ENCODE measurements at places on chromosomes 11 and 22.
A peak's percentile ranks its signal among the peaks of the same experiment; 100 is the strongest.

DNA sequence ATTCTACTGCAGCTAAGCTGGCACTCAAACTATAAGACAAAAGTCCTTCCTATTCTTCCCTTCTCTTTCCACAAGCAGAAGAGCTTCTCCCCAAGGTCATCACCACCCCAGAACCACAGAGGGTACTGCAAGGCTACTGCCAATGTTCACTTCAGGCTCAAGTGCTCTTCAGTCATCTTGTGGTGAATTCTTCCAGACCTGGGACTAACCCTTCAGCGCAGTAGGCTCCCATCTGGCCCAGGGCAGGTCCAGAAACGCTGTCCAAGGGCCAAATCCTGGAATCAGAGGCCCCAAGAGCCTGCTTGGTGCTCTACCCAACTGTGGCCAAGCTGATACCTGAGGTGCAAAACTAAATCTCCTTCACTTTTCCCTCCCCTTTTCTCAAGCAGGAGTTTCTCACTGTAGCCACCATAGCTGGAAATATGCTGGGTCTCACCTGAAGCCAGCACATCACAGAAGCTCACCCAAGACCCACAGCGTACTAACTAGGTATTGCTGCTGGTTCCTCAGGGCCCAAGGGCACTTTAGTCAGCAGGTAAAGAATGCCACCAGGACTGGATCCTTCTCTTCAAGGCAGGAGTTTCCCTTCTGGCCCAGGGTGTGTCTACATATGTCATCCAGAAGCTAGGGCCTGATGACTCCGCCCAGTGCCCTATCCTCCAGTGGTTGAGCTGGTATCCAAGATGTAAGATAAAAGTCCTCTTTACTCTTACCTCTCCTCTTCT is 27.8 kb downstream of the FCHSD2 start:
- no peak for DNase-seq

DNA sequence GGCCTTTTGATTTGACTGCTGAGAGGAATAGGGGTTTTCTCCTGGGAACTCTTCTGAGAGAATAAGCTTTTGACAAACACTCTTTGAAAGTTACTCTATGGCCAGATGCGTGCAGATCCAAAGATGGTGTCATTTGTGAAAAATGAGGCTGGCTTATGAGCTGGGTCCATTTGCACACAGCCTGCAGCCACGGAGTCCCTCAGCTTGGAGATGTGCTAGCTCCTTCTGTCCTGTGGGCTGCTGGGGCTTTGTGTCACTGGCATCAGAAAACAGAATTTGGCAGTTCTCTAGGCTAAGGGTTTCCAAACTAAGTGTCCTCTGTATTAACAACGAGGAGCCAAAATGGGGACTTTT is 702.4 kb downstream of the NTM start:
- DNase-seq = no peak

- DNase-seq = no peak
These were observed 48.3 kb downstream of the RPS6KA4 start for GRCh38 chr11:64407221-64407620.

- no peak for DNase-seq
These were observed 7.2 kb upstream of the OSM start for GRCh38 chr22:30273711-30274436.

DNA sequence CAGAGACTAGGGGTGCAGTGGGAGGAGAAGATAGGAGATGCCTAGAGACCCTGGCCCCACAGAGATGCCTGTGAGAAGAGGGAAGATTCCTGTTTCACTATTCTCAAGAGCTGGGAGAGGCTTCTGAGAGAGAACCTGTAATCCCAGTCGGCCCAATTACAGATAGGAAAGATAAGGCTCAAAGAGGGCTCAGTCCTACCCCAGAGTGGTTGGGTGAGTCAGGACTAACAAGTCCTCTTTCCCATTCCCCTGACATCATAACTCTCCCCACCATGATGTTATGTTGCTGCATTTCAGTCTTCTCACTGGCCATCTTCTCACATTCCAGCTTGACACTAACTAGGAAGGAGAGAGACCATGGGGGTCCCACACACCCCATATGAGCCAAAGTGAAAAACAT is 17.9 kb downstream of the ARHGEF12 start:
- no peak for DNase-seq

GRCh38 chr11:117807482-117808327 is 10.7 kb upstream of the DSCAML1 start:
- DNase-seq = peak; percentile 70

DNA sequence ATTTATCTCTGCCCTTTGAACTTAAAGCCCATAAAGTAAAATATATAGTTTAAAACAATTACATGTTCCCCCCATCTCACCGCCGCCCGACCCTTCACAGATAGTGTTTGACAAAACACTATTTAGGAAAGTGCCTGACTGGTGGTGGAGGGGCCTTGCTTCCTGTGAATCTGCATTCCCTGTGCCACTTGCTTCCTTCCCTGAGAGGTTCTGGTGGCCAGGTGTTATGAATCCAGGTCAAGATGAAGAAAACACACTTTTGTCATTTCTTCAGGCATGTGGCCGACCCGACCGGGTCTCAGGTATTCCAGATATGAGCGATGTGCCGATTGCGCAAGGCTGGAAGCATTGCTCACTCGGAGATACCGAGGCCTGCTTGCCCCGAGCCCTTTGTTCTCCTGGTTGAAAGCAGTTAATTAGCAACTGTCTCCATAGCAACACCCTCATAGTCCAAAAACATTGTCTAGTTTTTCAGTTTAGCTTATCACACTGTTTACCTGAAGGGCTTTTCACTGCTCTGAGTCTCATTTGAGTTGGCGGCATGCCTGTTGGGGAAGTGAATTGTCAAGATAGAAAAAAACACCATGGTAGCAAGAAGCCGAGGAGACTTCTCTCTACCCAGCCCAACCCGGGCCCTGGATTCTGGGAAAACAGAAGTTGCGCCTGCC is 128.3 kb downstream of the TEAD1 start:
- DNase-seq = peak; percentile 91

- no peak for DNase-seq
These were observed 24.9 kb downstream of the CTSC start for GRCh38 chr11:88312628-88313027.

DNA sequence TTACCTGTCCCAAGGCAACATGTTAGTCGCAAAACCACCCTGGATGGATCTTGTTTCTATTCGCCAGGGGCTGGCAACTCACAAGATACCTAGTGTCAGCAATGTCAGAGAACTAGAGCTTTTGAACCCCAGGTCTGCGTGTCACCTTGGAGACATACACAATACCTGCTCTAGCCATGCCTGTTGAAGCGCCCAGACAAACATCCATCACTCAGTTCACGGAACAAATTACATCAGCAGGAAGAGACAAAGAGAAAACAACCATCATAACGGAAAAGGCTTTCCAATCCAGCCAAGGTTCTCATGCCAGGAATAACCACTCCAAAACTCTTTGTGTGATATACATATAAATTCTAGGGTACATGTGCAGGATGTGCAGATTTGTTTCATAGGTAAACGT is 2.2 kb downstream of the CD59 start:
- no peak for DNase-seq

- DNase-seq = no peak
These were observed 55.9 kb upstream of the KIRREL3 start for GRCh38 chr11:127056338-127056971.

- no peak for DNase-seq
These were observed 28.3 kb downstream of the NECTIN1 start for GRCh38 chr11:119700536-119701346.

DNA sequence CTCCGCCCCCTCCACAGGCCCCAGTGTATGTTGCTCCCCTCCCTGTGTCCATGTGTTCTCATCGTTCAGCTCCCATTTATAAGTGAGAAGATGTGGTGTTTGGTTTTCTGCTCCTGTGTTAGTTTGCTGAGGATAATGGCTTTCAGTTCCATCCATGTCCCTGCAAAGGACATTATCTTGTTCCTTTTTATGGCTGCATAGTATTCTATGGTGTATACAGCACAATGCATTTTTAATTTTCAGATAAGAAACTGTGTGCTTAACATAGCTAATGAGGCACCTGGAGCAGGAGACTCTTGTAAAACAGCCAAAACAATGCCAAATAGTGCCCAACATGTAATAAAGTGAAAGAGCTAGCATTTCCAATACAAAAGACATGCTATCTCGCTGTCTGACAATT is 21.8 kb downstream of the ALG9 start:
- DNase-seq = no peak

GRCh38 chr11:15871904-15872626 is 484.3 kb downstream of the SOX6 start:
- DNase-seq = no peak

GRCh38 chr22:49112176-49112575 is 715.5 kb downstream of the BRD1 start:
- DNase-seq = no peak

GRCh38 chr11:85355921-85356320 is 271.2 kb downstream of the DLG2 start:
- DNase-seq = no peak

DNA sequence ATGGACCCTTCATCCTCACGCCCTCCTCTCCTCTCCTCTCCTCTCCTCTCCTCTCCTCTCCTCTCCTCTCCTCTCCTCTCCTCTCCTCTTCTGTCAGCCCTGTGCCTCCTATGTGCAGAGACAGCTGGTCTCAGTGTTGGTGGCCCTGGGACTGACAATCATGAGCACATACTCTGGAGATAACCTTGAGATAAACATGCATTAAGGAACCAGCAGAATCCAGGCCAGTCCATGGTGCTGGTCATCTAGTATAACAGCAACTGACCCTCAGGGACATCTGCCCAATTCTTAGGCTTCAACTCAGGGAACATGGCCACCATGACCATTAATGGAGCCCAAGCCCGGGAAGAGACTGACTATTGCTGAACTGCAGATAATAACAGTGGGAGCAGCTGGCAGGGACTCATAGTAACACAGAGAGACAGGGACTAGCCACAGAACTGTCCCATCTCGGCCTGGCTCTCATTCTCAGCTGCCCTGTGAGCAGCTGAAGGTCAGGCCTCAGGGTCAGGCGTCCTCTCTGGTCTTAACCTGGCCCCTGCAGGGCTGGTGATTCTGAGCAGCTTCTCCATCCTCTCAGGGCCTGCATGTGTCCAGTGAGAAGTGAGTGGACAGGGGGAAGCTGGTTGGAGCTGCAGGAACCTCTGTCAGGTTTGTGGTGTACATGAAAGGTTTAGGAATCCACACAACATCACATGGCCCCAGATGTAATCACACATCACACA is 45.4 kb downstream of the GGTLC2 start:
- DNase-seq = no peak

DNA sequence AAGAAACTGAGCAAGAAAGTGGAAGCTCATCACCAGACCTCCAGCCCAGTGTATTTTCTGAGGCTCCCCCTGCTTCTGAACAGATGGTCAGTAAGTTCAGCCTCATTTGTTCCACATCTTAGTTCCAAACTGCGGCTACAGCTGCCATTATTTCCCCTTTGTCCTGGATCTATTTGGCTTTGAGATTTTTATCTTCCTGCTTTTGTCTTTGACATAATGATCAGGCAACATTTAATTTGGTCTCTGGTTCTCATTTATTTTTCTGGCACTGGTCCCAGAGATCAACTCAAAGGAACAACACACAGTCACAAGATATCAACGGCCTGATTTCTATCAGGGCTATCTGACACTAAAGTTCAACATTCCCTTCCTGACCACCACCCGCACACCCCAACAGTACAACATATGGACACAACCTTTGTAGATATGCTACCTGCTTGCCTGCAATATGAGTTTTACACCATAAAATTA is 137.5 kb downstream of the FAM76B start:
- DNase-seq = no peak

- DNase-seq = no peak
These were observed 7.2 kb upstream of the FLRT1 start for GRCh38 chr11:64028398-64029115.

DNA sequence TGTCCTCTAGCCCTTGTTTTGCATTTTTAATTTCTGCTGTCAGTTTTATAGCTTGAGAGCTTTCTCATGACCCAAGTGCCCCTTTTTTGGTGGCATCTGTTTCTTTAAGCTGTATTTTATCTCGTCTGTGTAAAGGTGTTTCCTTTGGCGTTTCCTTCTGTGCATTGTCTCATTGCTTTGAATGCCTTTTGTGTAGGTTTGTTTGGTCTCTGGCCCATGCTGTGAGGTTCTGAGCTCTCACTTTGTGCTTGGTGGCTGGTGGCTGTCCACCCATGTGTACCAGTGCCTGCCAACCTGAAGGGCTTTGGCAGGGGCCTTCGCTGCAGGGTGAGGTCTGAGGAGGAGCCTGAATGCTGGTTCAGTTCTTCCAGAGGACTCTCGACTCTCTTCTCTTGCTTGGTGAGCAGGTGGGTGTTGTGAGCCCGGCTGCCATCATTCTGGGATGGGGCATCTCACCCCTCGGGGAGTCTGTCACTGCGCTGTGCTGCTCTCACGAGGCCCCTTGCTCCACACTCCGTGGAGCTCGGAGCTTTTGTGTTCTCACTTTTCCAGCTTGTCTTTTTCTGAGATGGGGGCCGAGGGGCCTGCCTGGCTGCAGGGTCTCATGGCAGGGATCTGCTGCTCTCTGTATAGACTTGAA is 14.9 kb downstream of the AP2A2 start:
- no peak for DNase-seq

DNA sequence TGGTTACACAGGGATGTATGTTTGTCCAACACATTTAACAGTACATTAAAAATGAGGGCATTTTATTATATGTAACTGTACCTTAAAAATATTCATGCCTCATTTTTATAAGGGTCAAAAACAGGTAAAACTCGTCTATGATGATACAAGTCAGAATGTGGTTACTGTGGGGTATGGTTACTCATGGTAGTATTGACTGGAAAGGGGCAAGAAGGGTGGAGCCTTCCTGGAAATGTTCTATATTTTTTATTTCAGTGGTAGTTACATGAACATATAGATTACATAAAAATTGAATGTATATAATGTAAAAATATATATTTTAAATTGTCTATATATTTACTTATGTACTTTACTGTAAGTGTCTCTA is 99.8 kb downstream of the STIM1 start:
- no peak for DNase-seq

- DNase-seq = no peak
These were observed 66.9 kb downstream of the RBFOX2 start for GRCh38 chr22:35961480-35962295.

DNA sequence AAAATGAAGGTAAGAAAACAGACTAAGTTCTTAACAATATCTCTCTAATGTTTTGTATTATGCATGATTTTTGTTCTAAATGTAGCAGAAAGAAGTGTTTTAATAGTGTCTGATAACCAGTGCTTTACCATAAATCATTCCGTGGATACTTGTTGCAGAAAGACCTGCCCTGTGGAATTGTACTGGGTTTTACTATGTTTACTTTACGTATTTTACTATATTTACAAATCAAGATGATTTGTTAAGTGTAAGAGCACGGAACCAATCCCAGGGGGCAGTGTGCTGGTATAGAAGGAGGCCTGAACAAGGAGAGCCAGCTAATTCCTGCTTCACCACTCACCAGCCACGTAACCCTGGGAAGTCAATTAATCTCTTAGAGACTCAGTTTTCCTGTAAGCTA is 1.4 kb downstream of the HTR3B start:
- no peak for DNase-seq
